Placental epithelial cell (primary cell): ENCODE measurements at places on chromosomes 2 and 18. TPM values are rescaled to one million over a fixed set of nuclear protein-coding genes. Genes with fewer than 3 reads are reported as not detected.

TDRD15 gene
- not detected in 2 replicates for total RNA-seq

HJURP gene
- 7.1 and 7.9 TPM in 2 replicates for total RNA-seq

EDAR gene
- total RNA-seq = not detected in 2 replicates

TACR1 gene
- total RNA-seq = not detected in 2 replicates

ABCG8 gene
- not detected in 2 replicates for total RNA-seq

BBS5 gene
- 2.0 and 5.1 TPM in 2 replicates for total RNA-seq

CENPA gene
- total RNA-seq = 1.6 and 2.7 TPM in 2 replicates

CNGA3 gene
- under 0.01 TPM in 1 of 2 replicates, not detected in the other for total RNA-seq

KLHL29 gene
- 10.5 and 14.1 TPM in 2 replicates for total RNA-seq

C2orf72 gene
- total RNA-seq = under 0.01 and 0.11 TPM in 2 replicates

DSG1 gene
- total RNA-seq = 1.2 and 2.9 TPM in 2 replicates

SH2D6 gene
- total RNA-seq = under 0.01 TPM in 1 of 2 replicates, not detected in the other

RAX gene
- not detected in 2 replicates for total RNA-seq

ASXL3 gene
- total RNA-seq = 0.11 and 1.6 TPM in 2 replicates

FECH gene
- 17.7 and 27.9 TPM in 2 replicates for total RNA-seq

PFN4 gene
- 2.4 TPM in 2 replicates for total RNA-seq

SCN2A gene
- 0.11 TPM in 1 of 2 replicates, not detected in the other for total RNA-seq

SP110 gene
- 27.1 and 28.7 TPM in 2 replicates for total RNA-seq

MBD5 gene
- 20.4 and 25.1 TPM in 2 replicates for total RNA-seq

DPYSL5 gene
- total RNA-seq = not detected in 2 replicates

ZNF407 gene
- 17.9 and 20.4 TPM in 2 replicates for total RNA-seq

VWC2L gene
- under 0.01 TPM in 1 of 2 replicates, not detected in the other for total RNA-seq

SAG gene
- under 0.01 TPM in 1 of 2 replicates, not detected in the other for total RNA-seq

DQX1 gene
- 0.33 and 0.39 TPM in 2 replicates for total RNA-seq

CERS6 gene
- 48.3 and 64.3 TPM in 2 replicates for total RNA-seq

PTPRM gene
- 58.5 and 70.3 TPM in 2 replicates for total RNA-seq

CIB4 gene
- total RNA-seq = not detected in 2 replicates

RNF125 gene
- 0.43 and 0.79 TPM in 2 replicates for total RNA-seq

KCNG2 gene
- not detected in 2 replicates for total RNA-seq

PLGLB2 gene
- 0.76 and 2.7 TPM in 2 replicates for total RNA-seq

ADD2 gene
- total RNA-seq = not detected in 2 replicates

PROKR1 gene
- total RNA-seq = not detected in 2 replicates
